ENCODE measurements at places on chromosomes 4 and X.

DNA sequence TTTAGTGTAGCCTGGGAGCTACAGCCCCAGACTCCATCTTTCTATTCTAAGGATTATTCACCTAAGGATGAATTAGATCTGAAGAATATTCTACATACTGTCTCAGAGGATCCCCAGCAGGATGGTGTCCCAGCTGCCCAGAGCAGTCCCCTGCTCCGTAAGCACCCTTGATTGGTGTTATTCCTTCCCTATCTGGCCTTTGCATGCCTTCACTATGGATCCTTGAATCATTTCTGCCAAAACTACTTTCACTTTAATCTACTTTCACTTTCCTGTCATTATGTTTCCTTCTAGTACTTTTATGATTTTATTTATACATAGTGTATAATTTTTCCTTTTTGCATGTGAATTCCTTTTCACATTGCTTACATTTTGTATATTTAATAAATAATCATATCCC is 39.2 kb downstream of the ARHGAP24 start:
- DNase-seq = no peak

DNA sequence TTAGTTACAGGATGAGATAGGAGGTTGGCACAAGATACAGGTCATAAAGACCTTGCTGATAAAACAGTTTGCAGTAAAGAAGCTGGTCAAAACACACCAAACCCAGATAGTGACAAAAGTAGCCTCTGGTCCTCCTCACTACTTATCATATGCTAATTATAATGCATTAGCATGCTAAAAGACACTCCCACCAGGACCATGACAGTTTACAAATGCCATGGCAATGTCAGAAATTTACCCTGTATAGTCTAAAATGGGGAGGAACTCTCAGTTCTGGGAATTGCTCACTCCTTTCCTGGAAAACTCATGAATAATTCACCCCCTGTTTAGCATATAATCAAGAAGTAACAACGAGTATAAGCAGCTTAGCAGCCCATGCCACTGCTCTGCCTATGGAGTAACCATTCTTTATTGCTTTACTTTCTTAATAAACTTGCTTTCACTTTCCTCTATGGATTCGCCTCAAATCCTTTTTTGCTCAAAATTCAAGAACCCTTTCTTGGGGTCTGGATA is 1254.4 kb downstream of the PCDH7 start:
- DNase-seq = no peak

DNA sequence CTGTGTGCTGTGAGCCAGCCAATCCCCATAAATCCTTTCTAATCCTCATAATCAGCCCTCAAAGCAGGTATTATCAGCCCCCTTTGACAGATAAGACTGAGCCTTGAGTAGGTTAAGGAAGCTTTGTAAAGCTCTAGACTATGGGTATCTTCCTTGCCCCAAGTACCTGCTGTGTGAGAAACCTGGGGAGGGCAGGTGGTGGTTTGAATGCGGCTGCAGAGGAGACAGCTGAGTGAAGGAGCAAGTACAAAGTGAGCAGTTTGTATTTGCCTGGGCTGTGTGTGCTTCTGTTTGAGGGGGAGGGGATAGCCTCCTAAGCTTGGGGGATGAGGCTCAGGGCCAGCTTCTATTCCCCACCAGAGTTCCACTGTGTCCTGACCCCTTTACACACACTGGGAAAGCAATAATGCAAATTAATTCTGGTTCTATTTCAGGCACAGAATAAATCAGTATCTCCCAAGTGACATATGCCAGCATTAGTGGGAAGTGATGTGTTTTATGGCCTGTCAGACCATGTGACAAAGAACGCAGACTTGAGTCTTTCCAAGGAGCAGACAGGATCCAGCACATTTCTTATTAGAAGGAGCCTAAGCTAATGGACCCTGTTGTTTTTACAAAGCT is 63.5 kb downstream of the EVC start:
- DNase-seq = no peak

DNA sequence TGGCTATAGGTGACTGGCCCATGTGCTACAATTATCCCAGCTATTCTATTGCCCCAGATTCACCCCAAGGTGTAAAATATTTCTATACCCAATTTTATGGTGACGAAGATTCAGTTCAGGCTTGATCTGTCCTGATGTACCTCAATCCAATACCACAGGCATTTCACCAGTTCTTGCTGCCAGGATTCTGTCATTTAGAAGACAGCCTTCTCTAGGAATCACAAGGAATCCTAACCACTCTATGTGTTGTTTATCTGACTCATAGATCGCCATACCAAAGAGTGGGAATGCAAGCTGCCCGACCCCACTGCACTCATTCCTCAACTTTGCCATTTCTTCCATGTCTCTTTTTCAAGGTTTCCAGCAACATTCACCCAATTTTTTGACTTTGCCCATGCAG is 355.0 kb upstream of the EMCN start:
- DNase-seq = no peak

GRCh38 chr4:182812916-182813315 is 104.3 kb downstream of the DCTD start:
- DNase-seq = no peak

DNA sequence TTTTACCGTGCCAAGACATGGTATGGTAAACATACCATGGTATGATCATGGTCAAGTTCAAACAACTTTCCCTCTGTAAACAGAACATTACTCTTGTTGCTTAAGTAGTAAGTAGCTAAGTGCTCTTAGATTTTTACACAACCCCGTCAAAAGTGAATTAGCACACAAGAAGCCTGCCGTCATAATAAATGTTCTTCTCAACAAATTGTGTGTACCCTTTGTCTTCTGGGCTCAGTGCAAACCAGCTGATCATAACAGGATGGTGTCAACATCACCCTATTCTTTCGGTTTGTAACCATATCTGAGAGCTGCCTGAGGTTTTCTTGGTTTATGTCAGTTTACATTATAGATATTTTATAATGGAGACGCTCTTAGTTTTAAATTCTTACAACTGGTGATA is 28.8 kb downstream of the MSL3 start:
- no peak for DNase-seq

DNA sequence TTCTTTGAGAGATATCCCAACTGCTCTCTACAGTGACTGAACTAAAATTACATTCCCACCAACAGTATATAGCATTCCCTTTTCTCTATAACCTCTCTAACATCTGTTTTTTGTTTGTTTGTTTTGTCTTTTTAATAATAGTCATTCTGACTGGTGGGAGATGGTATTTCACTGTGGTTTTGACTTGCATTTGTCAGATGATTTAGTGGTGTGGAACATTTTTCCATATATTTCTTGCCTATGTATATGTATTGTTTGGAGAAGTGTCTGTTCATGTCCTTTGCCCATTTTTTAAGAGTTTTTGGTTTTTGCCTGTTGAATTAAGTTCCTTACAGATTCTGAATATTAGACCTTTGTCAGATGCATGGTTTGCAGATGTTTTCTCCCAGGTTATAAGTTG is 9.0 kb downstream of the USO1 start:
- no peak for DNase-seq

- DNase-seq = no peak
Measured at GRCh38 chrX:153416781-153417450, 5.6 kb downstream of the ZFP92 start.

- DNase-seq = no peak
Measured at GRCh38 chrX:110050901-110051300, 48.0 kb downstream of the TMEM164 start.

GRCh38 chrX:115988825-115989224 is 181.7 kb upstream of the AGTR2 start:
- DNase-seq = no peak

GRCh38 chrX:896256-896655 is 265.7 kb downstream of the SHOX start:
- no peak for DNase-seq

GRCh38 chr4:9870165-9870790 is 88.8 kb downstream of the DRD5 start:
- no peak for DNase-seq

- DNase-seq = no peak
Measured at GRCh38 chr4:174561560-174561959, 39.3 kb upstream of the HPGD start.
